CD4-positive, alpha-beta T cell (primary cell): ENCODE measurements at places on chromosomes 12 and 14.

GRCh38 chr12:52519387-52519703 lies 849 bp downstream of the KRT5 start:
- DNase-seq, result no peak

DNA sequence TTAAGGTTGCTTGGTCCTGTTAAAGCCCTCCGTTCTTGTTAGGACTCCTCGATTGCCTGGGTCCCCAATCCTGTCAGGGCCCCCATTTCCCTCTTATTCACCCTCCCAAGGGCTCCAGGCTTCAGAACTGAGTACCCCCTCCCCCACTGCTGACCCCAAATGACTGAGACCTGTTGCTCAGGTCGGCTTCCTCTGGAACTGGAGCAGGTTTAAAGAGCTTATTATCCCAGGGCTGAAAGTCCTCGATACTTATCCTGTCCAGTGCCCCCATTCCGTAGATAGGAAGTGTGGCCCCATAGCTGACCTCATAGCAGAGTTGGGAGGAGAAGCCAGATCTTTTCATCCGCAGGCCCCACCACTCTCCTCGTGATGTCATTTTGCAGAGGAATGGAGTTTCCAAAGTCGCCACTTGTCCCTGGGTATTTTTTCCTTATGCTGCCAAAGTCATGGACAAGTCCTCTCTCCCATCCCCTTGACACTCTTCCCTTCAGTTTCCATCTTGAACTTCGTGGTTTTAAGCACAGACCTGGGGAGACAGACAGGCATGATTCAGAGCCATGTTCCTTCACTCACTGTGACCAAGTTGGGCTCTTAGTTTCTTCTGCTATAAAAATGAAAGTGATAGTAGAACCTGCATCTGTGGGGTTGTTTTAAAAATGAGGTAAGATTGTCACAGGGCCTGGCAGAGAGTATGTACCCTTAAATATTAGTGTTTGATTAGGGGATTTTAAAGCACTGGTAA lies 1.2 kb downstream of the USP30 start:
- DNase-seq, result peak; percentile 8

DNA sequence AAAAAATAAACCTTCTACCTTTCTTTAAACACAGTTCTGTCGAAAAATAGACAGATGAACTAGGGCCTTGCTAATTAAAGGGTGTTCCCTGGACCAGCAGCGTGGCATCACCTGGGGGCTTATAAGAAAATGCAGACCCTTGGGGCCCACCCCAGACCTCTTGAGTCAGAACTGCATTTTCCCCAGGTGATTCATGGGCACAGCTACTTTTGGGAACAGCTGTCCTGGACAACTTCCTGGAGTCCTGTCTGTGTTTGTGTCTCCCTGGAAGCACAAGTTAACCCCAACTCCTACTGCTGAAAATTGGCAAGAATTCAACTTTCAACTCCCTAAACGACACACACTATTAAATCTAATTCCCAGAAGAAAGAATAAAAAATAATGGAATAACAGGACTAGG lies 17.8 kb downstream of the FBLN5 start:
- no peak for DNase-seq

GRCh38 chr12:79414252-79414651 lies 276.5 kb downstream of the PAWR start:
- no peak for DNase-seq

- no peak for DNase-seq
These were observed 17.2 kb upstream of the LRRK2 start for GRCh38 chr12:40207551-40207950.

- no peak for DNase-seq
These were observed 143.5 kb downstream of the PAX9 start for GRCh38 chr14:36805131-36805559.

DNA sequence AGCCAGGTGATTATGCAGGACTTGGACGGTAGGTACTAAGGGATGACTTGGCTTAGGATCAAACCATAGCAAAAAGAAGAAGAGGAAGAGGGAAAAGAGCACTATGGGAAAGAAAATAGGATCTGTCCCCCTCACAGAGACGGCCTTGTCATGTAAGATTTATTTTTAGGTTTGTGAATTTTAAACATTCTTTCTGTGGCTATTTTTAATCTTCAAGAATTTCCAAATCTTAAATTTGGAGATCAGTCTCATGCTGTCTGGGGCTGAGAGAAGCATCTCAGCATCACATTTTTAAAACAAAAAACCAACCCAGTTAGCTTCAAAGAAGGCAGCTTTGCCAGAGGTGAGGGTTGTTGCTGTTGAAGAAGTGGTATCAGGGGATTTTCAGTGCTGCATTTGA lies 52.6 kb upstream of the STRN3 start:
- DNase-seq, result no peak

DNA sequence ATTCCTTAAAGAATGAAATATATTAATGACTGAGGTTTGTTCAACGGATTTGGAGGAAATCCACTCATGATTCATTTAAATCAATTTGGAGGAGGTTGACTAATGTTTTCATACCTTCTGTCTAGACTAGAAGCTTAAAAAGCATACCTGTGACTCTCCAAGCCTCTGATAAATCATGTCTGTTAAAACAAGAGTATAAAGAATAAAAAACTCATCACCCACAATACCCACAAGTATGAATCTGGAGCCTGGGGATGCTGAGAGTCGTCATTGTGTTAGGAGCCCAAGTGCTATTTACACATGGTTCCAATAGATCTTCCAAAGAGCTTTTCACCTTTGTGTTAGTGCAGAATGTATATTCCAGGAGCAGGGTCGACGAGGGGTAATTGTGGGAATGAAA lies 86.8 kb upstream of the ADAMTS20 start:
- DNase-seq, result no peak

GRCh38 chr14:51310505-51310944 lies 70.5 kb downstream of the TMX1 start:
- no peak for DNase-seq

GRCh38 chr12:109435428-109436187 lies 41.5 kb downstream of the KCTD10 start:
- no peak for DNase-seq

- DNase-seq, result no peak
These were observed 20.6 kb upstream of the ST8SIA1 start for GRCh38 chr12:22355011-22355580.

DNA sequence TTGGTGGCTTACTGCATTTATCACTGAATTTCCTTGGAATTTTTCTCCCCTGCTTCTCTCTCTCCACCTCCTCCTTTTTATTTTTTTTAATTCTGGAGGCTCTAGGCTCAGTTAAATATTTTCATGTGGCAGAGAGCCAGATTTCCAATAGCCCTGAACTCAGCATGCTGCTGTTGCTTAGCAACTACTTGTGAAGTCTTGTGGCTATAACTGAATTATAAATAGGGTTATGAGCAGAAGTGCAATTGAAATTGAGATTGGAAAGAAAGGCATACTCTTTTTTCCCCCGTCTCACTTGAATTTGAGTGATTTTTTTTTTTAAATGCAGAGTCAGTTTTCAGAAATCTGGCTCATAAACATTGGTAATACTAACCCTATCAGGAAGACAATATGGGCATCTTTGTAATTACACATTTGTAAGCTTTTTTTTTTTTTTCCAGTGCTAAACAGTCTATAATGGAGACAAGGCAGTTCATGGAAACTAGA lies 38.3 kb downstream of the ATF7IP start:
- peak; percentile 78 for DNase-seq

- no peak for DNase-seq
These were observed 158.9 kb upstream of the BTG1 start for GRCh38 chr12:92304371-92305055.

DNA sequence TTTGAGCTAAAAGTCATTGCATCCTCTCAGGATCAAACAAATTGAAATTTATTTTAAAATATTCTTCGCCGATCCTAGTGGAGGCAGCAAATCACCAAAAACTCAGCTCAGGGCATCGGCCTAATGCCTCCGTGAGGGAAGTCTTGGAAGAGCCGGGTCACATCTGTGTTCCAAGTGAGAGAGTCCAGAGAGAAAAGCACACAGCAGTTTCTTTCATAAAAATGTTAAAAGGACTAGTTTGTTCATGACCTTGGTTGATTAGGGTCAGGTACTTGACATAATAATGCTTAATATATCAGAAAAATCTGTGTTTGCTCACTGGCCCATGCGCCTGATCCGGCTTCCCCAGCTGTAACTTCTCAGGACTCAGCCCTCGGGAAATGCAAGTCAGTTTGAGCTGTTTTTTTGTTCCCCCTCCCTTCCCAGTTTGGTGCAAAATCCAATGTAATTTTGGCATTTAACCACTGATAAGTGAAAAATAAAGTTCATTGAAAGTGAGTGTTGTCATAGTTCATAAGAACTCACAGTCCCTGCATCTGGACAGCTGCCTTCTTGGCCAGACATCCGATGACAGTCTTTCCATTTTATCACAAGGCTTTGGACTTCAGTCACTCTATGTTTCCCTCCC lies 161.7 kb downstream of the CAND1 start:
- DNase-seq, result no peak

DNA sequence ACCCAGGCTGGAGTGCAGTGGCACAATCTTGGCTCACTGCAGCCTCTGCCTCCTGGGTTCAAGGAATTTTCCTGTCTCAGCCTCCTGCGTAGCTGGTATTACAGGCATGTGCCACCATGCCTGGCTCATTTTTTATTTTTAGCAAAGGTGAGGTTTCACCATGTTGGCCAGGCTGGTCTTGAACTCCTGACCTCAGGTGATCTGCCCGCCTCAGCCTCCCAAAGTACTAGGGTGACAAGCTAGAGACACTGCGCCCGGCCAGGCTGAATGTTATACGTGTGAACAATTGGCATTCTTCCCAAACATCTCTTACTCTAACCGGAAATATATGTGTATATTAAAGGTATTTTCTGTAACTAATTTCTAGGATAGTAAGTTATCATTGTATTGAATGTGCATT lies 13.2 kb upstream of the LIMA1 start:
- DNase-seq, result no peak

- DNase-seq, result no peak
These were observed 12.4 kb upstream of the SIX1 start for GRCh38 chr14:60661721-60662120.

DNA sequence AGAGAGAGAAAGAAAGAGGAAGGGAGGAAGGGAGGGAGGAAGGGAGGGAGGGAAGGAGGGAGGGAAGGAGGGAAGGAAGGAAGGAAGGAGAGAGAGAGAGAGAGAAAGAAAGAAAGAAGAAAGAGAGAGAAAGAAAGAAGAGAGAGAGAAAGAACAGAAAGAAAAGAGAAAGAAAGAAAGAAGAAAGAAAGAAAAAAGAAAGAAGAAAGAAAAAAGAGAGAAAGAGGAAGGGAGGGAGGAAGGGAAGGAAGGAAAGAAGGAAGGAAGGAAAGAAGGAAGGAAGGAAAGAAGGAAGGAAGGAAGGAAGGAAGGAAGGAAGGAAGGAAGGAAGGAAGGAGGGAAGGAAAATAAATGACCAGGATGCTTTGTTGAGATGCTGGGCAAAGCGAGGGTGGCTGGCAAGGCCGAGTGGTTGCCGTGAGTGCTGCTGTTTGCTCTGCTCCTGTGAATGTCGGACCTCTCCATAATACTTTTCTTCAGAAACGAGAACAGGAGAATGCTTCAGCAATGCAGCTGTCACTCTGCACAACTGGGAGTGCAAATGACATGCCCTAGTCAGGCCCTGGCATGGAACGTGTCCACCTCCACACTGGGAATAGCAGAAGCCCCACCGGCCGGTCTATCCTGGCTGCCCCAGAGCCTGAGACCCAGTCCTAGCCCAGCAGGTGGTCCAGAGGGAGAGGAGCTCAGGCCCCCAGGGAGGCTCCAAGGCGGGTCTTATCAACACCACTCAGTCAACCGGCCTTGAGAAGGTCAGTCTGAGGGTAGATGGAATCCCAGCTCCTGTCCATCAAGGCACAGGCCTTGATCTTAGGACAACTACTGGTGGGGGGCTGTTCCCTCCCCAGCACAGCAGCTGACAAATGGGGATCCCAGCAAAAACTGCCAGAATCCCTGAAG lies 25.1 kb upstream of the EIF5 start:
- DNase-seq, result no peak

DNA sequence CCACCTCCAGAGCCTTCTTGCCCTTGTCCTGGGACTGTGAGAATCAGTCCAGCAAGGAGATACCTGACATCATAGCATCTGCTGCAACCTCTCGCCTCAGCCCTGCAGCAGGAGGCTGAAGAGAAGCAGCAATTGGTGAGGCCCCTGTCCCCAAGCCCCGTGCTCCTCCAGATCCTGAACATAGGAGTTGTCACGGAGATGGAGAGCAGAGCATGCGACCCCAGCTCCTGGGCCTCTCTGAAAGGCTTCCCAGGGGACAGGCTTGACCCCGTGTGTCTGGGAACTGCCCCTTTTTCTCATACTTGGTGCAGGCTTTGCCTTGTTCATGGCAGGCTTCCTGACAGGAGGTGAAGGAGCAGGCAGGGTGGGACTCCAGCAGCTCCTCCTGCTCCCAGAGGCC lies 127.7 kb upstream of the PZP start:
- DNase-seq, result no peak

DNA sequence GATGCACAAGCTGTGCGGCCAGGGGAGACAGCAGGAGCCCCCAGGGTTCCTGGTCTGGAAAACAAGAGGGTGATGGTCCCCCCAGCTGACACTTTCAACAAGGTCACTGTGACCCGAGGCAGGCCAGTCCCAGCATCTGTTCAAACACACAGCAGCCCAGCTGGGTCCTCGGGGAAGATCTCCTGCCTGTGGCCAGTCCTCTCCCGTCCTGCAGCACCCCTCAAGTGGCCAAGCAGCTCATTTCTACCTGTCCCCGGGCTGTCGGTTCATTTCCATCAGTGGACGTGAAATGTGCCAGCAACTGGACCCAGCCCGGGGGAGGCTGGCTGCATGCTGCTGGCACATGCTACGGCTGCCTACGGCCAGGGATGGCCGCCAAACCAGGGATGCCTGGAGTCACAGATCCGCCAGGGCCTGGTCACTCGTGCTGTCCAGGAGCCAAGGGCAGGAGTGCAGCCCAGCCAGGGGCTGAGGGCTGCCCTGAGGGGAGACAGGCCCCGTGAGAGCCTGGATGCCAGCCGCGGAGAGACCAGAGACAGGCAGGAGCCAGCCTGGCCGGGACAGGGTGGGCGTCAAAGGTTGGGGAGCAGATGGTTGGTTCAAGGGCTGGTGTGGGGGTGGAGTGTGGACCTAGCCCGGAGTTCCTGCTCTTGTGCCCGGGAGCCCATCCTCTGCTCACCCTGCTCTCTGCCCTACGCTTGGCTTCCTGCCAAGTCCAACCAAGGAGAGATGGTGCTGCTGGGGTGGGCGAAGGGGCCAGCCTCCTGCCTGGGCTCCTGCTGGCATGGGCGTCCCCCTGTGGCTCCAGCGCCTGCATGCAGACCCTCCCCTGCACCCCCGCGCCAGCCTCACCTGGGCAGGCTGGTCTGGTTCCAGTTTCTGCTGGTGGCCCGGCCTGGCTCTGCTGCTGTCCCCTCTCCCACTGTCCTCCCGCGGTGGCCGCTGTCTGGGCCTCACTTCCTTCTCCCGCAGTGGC lies 143.8 kb downstream of the ADGRD1 start:
- DNase-seq, result no peak
